ENCODE measurements at places on chromosomes 13 and 19. TPM values are rescaled to one million over a fixed set of nuclear protein-coding genes. Genes with fewer than 3 reads are reported as not detected.

DNA sequence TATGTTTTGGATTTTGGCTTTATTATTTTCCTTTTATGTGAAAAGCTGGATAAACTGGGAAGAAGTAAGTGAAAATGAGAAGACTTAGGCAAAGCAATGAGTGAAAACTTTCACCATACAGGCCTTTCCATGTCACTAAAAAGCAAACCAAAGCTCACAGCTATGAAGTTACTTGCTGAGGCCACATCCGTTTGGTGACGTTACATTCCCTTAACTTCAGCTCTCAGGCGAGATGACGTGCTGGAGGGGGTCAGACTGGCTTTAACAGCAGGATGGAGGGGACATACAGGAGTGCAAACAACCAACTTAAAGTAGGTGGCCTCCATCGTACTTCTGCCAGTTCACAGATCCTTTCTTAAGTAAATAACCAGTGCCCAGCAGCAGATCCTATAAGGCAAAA, 522.3 kb downstream of the MYO16 start:
- DNase-seq = no peak
- no peaks in the 10 kb centered on the region for H3K27me3 ChIP-seq
- no peak overlapping the region for H3K27ac ChIP-seq
- no peak overlapping the region for H3K4me3 ChIP-seq
- peaks cover 54% of the 10 kb centered on the region for H3K4me1 ChIP-seq

APOC4 gene
- total RNA-seq = not detected

- DNase-seq = no peak
- no peak overlapping the region for H3K4me3 ChIP-seq
- H3K27ac ChIP-seq = no peak overlapping the region
- H3K4me1 ChIP-seq = no peaks in the 10 kb centered on the region
- no peaks in the 10 kb centered on the region for H3K27me3 ChIP-seq
These were observed 1413.0 kb upstream of the PRR20A start for GRCh38 chr13:55727683-55728082.

DNA sequence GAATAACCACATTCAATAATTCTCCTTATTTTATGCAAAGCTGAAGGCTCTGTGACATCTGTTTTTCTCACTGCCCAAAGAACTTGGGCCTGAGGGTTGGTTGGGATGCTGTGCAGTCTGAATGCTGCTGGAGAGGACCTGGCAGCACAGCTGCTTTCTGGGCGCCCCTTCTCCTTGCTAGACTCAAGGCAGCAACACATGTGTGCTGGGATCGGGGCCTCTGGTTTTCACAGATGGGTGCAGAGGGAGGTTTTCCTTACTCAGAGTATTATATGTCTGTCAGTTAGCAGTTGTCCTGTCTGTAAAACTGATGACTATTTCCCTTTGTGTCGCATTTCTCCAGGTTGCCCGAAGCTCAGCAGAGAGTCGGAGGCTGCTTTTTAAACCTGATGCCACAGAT, 53.2 kb upstream of the TEX29 start:
- no peak overlapping the region for H3K4me3 ChIP-seq
- H3K4me1 ChIP-seq = no peaks in the 10 kb centered on the region
- H3K36me3 ChIP-seq = no peaks in the 10 kb centered on the region
- H3K27me3 ChIP-seq = no peaks in the 10 kb centered on the region
- DNase-seq = no peak
- no peak overlapping the region for H3K27ac ChIP-seq

DNA sequence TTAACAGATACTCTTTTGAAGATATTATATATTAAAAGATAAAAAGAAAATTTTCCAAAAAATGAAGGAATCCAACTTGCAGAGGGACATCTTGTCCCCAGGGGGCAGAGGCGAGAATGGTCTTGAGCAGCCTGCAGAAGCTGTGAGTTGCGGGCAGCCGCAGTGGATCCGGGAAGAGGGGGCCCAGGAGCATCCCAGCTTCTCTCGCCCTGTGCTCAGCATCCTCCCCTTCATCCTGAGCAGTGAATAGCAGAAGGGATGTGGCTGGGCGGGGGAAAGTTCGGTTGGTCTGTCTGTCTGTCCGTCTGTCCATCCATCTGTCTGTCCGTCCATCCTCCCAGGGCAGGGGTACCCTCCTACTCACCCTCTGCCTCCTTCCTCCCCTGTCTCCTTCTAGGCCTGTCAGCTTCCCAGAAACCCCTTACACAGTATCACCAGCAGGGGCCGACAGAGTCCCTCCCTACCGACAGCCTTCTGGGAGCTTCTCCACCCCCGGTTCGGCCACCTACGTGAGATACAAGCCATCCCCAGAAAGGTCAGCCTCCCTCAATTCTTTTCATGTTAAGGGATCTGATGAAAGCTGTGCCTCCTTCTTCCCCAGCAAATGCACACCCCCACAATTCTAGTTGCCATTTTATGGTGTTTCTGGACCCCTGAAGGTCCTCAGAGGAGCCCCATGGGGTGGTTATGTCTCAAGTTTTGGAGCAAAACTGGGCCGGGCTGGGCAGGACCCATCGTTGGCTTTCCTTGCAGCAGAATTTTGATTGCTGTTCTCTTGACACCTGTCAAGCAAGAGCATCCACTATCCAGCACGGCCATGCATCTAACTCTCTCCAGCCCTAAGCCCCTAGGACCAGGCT, 81.6 kb downstream of the DPF1 start:
- H3K27me3 ChIP-seq = no peaks in the 10 kb centered on the region
- H3K4me3 ChIP-seq = no peak overlapping the region
- H3K4me1 ChIP-seq = no peaks in the 10 kb centered on the region
- peaks cover 4% of the 10 kb centered on the region for H3K36me3 ChIP-seq

- H3K4me3 ChIP-seq = no peak overlapping the region
- H3K4me1 ChIP-seq = no peaks in the 10 kb centered on the region
- no peaks in the 10 kb centered on the region for H3K36me3 ChIP-seq
- no peak overlapping the region for H3K27ac ChIP-seq
- H3K27me3 ChIP-seq = no peaks in the 10 kb centered on the region
These were observed 1.9 kb downstream of the JSRP1 start for GRCh38 chr19:2254064-2254872.

GRCh38 chr19:29495091-29495490, 30.7 kb upstream of the VSTM2B start:
- DNase-seq = no peak
- H3K27me3 ChIP-seq = peaks cover 12% of the 10 kb centered on the region
- no peak overlapping the region for H3K4me3 ChIP-seq
- 0 out of 2 replicates have a peak, but pooled peaks cover 9% of the 10 kb centered on the region for H3K4me1 ChIP-seq
- no peaks in the 10 kb centered on the region for H3K36me3 ChIP-seq

DNA sequence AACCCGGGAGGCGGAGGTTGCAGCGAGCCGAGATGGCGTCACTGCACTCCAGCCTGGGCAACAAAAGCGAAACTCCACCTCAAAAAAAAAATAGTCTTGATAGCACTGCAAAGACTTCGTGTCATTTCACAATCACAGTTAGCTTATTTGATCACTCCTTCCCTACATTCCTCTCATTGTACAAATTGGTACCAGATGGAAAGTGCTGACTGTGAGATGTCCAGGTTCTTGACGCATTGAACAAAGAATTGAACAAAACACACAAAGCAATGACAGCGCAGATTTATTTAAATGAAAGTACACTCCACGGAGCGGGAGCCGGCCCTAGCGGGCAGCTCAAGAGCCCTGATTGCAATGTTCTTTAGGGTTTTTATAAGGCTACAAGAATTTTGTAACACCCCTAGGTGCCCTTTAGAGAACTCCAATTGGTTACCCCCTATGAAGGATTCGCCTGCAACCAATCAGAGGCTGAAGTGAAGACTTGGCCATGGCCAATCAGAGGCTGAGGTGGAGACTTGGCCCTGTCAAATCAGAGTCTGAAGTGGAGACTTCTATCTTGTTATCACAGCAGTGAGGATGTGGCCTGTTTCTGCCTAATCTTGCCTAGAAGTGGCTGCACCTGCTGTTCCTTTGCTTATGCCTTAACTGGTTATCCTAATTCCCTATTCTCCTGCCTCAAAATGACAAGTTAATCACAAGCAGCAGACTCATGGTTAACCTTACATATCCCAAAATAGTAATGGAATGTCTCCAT, 16.7 kb downstream of the ZNF556 start:
- no peaks in the 10 kb centered on the region for H3K36me3 ChIP-seq
- H3K27ac ChIP-seq = no peak overlapping the region
- H3K4me1 ChIP-seq = peaks cover 5% of the 10 kb centered on the region
- no peak overlapping the region for H3K4me3 ChIP-seq

DNA sequence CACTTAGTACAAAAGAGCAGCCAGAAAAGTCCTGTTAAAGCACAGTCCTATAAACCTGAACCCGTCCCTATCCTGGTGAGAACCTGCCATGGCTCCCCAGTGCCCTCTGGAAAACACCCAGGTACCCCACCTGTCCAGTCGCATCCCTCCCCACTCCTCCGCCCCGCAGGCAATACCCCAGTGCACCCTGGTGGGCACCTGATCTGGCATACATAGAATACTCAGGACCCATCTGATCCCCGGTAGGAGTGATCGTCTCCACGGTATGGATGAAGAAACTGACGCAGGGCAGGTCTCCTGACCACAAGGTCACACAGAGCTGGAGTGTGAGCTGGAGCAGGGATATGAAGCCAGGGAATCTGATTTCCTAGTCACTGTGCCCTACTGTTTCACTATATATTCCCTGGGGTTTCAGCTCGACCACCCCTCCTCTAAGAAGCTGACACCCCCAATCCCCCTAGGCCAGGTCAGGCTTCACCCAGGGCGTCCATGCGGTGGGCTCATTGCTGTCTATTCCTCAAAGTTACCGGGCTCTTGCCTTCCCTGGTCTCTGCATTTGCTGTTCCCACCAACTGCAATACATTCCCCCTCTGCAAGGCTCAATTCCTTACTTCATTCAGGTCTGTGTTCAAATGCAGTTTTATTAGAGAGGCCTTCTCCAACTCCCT, 12.6 kb downstream of the FBXO46 start:
- H3K4me3 ChIP-seq = peak overlapping the region; percentile 87
- no peaks in the 10 kb centered on the region for H3K36me3 ChIP-seq

DNA sequence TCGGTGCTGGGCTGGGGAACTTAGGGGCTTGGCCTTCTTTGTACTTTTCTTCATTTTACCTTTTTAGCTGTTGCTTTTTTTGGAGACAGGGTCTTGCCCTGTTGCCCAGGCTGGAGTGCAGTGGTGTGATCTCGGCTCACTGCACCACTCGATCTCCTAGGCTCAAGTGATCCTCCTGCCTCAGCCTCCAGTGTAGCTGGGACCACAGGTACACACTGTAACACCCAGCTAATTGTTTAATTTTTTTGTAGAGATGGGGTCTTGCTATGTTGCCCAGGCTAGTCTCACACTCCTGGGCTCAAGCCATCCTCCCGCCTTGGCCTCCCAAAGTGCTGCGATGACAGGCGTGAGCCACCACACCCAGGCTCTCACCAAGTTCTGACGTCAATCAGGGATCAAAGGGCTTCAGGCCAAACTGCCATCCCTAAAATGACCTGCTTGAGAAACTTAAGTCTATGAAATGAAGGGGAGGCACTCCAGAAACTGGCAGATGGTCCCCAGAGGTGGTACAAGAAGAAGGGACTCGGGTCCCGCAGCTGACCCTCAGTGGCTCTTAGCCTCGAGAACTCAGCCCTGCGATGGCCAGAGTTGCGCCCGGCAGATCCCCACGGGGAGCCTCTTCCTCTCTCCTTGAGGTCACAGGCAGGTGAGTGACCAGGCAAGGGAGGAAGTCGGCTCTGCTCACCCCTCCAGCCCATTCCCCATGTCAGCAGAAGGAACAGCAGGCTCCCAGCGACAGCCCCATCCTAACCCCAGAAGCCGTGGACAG, 61.7 kb downstream of the GNG7 start:
- no peak for DNase-seq
- H3K36me3 ChIP-seq = no peaks in the 10 kb centered on the region
- H3K27ac ChIP-seq = no peak overlapping the region

CEACAM8 gene
- not detected for total RNA-seq

GRCh38 chr19:28012361-28012760, 1200.6 kb downstream of the UQCRFS1 start:
- H3K4me3 ChIP-seq = no peak overlapping the region
- DNase-seq = no peak
- no peaks in the 10 kb centered on the region for H3K4me1 ChIP-seq
- H3K27ac ChIP-seq = no peak overlapping the region
- no peaks in the 10 kb centered on the region for H3K36me3 ChIP-seq

CLEC17A gene
- total RNA-seq = not detected

SERPINE3 gene
- not detected for total RNA-seq

All from PC-3 (cell line).